Stimulated activated CD4-positive, alpha-beta T cell treated with anti-CD3 and anti-CD28 coated beads, Interleukin-4, amount 100 ng/mL, for 48 hours (primary cell): ENCODE measurements at places on chromosomes 1 and 21.

DNA sequence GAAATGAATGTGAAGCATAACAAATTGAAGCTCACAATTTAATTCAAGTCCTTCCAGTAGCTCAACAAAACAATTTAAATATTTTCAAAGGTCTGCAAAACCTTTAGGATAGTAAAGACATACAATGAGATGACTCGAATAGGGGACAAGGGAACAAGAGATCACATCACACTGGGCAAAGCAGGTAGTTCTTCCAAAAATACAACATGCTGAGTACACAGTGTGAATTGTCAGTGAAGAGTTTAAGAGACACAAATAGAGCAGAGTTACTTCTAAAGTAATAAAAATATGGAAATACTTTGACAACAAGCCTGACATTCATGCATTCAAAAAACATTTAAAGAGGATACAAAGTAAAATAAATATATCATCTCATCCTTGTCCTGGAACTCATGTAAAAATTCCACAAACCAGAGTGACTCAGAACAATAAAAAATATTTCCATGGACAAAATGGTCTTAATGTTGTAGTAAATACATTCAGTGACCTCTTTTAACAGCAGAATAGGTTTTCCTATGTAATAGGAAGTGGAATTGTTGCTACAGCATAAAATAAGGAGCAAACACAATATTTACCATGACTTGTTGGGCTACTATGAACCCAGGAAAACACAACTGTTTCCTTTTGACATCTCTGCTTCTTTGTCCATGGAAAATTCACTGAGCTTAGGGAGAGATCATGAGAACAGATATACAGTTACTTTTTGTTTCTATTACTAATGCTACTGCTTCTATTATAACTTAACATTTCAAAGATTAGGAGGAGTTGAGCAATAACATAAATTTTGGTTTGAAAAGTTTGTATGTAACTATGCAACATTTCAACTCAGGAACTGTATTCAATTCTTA lies 83.7 kb upstream of the BCL10 start:
- no peak for DNase-seq

DNA sequence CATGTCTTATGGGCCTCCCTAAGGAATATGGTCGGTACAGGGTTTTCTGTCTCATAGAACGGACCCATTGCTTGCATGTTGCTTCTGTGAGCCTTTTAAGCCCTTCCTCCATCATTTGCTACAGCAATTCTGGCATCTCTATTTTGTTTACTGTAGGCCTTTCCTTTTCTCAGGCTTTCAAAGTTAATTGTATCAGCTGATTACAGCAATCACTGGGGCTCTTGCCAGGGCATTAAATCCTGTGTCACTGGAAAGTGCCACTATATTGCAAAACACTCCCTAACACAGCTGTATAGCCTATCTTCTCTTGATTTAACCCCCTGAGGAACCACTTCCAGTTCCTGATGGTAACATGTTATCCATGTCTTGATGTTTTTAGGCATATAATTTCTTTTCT lies 156.5 kb downstream of the PDE4B start:
- DNase-seq: no peak

- DNase-seq: no peak
Observed at GRCh38 chr1:47675047-47675675, 237.3 kb downstream of the FOXD2 start.

GRCh38 chr1:160607011-160607671 lies 27.8 kb upstream of the CD84 start:
- no peak for DNase-seq

- DNase-seq: no peak
Observed at GRCh38 chr21:41536076-41536826, 28.3 kb upstream of the TMPRSS2 start.

GRCh38 chr1:23525558-23526250 lies 5.3 kb downstream of the E2F2 start:
- DNase-seq: no peak

- DNase-seq: no peak
Observed at GRCh38 chr1:8338526-8339202, 20.8 kb downstream of the SLC45A1 start.

GRCh38 chr1:33119532-33120217 lies 38.7 kb downstream of the AZIN2 start:
- no peak for DNase-seq

DNA sequence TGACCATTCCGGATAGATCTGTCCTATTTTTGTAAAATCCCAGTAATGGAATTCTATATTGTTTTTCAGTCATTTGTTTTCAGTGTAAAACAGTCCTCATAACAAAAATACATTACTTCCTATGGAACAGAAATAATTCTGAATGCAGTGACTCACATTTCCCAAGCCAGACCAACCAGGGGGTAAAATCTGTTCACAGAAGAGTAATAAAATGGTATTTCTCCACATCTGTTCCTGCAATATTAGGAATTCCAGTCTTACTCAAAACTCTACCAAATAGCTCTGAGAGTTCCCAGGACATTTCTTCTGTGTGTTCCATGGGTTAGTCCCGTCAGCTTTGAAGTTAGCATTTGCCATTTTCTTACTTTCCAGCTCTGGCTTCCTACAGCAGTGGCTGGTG lies 2.6 kb upstream of the DDR2 start:
- DNase-seq: no peak

DNA sequence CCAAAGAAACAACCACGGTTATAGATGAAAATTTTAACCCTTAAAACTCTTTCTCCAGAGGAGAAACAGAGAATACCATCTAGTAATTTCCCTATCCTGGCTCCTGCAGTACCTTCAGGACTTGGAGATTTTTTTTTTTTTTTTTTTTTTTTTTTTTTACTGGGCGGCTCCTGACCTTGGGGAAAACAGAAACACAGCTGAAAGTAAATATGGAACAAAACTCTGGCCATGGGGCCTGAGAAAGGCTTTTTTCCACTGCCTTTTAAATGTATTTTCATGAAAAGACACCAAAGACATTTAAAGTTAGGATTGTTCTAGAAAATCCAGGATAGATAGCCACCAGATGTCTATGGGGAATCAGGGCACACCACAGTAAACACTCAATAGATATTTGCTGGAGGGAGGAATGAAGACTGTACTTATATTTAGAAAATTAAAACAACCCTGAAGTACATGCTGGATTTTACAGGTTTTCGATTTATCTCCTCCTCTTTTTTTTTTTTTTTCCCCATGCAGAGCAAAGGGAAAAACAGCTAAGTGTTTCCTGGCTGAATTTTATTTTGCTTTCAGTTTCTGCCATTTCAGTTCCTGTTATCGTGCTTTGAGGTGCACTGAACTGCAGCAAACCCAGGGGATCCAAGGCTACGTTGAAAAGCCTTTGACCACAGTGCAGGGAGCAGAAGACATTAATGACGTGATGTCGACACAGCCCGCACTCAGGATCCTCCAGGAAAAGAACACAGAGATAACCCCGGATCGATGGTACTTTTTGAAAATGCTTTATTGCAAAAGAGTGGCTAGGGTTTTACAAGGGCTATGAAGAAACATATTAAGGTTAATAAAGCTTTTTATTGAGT lies 35.7 kb upstream of the CNN3 start:
- DNase-seq: peak; percentile 7

DNA sequence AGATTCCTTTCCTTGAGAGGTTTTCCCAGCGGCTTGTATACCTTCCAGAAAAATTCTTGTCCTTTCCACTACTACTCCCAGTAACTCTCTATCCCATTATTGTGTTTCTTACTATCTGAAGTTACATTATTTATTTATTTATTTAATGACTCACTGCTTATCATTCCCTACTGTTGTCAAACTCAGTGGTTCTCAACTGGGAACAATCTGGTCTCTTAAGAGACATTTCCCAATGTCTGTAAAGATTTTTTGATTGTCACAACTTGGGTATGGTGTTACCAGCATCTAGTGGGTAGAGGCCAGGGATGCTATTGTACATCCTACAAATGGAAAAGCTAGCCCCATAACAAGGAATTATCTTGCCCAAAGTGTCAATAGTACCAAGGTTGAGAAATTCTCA lies 771.5 kb upstream of the ADGRL2 start:
- DNase-seq: no peak
